ENCODE measurements at places on chromosomes 16 and 17.

GRCh38 chr17:63434951-63435571 is 11.0 kb downstream of the CYB561 start:
- no peak for DNase-seq

DNA sequence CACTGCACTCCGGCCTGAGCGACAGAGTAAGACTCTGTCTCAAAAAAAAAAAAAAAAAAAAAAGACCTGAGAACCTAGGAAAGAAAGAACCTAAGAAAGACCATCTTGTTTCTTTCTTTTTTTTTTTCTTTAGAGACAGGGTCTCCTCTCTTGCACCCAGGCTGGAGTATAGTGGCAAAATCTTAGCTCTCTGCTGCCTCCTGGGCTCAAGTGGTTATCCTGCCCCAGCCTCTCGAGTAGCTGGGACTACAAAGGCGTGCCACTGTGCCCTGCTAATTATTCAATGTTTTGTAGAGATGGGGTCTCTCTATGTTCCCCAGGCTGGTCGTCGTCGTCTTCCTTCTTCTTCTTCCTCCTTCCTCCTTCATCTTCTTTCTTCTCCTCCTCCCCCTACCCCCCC is 7.8 kb upstream of the BIRC5 start:
- DNase-seq: no peak

DNA sequence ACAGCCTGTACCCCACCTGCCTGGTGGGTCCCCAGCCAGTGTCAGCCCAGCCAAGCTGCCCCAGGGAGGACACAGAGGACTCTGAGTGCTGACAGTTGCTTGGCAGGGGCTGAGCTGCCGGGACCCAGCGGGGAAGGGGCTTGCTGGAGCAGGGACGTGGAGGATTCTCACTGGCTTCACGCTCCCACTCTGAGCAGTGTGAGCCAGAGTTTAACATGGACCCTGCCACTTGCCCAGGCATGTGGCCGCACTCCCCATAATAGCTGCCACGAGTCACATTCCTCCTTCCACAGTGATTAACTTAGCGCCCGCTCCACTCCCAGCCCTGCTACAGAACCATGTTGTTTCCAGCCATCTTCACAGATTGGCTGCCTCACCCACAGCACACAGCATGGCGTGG is 31.2 kb downstream of the SREBF1 start:
- no peak for DNase-seq

GRCh38 chr17:19288453-19288852 is 51.3 kb downstream of the EPN2 start:
- DNase-seq: no peak

- no peak for DNase-seq
Observed at GRCh38 chr17:41865596-41865893, 322 bp upstream of the KLHL11 start.

- DNase-seq: no peak
Observed at GRCh38 chr17:34114174-34114573, 140.9 kb upstream of the CCL2 start.

- DNase-seq: no peak
Observed at GRCh38 chr17:72967277-72967970, 125.1 kb downstream of the SLC39A11 start.

DNA sequence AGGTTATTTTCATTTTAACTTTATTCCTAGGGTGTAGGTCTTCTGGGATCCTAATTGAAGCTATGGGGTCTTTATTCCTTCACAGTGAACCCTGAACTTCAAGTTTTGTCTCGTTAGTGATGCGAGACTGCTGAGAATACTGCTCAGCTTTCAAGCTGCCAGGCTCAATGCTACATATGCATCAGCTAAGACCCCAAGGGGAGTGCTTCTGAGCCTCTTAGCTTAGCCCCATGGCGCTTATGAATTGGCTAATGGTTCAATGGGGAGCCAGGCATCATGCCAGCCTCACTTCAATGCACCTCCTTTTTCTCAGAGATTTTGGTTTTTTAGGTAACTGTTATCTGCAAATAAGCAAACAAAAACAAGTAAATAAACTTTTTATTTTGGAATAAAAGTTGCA is 94.1 kb upstream of the SIAH1 start:
- no peak for DNase-seq

GRCh38 chr17:5585836-5586521 is 1.7 kb upstream of the NLRP1 start:
- DNase-seq: peak; percentile 84

DNA sequence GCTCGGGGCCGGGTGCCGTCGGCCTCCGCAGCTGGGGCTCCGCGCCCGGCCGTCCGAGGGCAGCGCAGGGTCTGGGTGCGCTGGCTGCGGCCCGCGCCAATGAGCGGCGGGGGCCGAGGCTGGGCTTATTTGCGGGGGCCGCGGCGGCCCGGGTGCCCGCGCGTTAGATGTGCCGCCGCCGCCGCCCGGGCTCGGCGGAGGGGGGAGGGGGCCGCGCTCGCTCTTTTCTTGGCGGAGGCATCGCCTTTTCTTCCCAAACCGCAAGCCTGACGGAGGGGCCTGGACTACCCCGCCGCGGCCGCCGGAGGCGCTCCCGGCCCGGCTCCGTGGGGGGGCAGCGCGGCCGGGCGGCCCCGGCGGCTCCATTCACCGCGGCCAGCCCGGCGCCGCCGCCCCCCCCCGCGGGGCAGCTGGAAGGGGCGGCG is at the start of gene NOTUM:
Gene NOTUM (minus strand): TSS at position 101 of the 425 bp plus-strand sequence. CDS start 278 bp downstream, outside the sequence.
- DNase-seq: no peak

DNA sequence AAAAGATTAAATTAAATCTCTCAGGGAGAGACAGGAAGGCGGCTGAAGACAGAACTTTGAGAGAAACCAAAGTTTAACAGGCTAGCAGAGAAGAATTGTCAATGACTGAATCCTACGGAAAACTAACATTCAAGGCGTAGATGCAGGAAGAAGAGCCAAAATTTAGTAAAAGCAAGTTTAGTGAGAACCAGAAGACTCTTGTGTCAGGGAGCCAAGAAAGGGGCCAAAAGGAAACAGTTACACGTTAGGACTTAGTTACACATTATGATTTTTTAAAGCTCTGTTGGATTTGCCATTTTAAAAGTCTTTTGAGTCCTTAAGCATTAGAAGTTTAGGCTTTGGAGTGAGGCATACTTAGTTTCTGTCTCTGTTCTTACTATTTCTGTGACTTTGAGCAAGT is 164.6 kb downstream of the CHD9 start:
- DNase-seq: no peak

- DNase-seq: no peak
Observed at GRCh38 chr16:79269211-79269863, 331.2 kb downstream of the MAF start.

- no peak for DNase-seq
Observed at GRCh38 chr16:85586380-85587104, 26.6 kb upstream of the GSE1 start.

DNA sequence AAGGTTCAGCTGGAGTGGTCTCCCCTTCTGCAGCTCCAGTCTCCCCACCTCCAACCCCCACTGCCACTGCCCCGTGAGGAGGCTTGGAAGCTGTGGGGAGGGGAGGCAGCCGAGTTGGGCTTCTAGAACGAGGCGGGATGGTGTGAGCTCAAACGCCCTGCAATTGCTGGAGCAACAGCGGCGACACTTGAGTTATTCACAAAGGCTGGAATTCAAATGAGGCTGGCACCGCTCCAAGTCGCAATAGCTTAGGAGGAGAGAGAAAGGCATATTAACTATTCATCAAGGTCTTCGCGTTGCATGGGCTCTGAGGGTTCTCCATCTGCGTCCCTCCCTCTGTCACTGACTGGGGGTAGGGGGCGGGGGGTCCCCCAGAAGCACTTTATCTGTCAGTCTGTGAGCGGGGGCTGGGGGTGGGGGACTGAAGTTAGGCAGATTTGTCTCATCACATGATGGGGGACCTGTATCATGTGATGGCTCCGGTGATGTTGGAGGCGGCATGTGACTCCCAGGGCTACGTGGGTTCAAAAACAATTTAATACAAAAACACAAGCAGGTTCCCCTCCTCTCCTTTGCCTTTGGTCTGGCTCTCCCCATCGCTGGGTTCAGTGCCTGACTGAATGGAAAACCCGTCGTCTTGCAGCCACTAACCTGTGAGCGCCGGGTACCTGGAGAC is 70.5 kb downstream of the RBBP6 start:
- DNase-seq: peak; percentile 29

GRCh38 chr17:28970879-28971278 is 19.6 kb upstream of the PHF12 start:
- no peak for DNase-seq

- no peak for DNase-seq
Observed at GRCh38 chr16:70649300-70649699, 2.9 kb downstream of the IL34 start.

DNA sequence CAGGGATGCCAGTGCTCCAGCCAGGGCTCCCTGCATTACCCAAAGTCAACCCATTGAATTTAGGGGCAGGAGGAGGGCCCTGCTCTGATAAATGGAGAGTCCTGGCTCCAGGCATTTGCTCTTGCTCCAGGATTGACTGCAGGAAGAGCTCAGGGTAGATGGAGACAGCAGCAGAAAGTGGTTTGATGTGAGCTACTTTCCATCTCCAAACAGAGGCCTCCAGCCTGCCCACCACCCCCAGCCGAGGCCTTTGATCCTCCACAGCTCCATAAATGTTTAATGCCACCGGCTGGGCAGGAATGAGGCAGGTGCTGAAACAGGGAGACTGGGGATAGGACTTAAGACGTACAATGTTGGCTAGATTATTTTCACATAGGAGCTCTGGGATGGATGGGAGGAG is 4.3 kb upstream of the SEZ6 start:
- no peak for DNase-seq

DNA sequence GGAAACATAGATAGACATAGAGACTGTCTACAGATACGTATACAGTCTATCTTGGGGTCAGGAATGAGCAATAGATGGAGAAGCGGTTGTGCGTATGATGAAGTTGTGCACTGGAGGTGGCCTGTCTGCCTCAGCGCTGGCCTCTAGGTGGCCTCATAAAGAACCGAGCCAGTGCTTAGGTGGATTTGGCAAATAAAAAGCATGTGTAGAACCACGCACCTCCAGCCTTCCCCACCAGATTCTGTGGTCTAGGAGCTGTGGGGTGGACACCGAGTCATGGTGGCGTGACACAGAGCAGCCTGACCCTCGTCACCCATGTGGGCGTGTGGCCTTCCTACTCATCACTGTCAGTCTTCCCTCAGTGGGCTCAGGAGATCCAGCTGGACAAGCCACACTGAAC is 34.0 kb downstream of the PGS1 start:
- no peak for DNase-seq

DNA sequence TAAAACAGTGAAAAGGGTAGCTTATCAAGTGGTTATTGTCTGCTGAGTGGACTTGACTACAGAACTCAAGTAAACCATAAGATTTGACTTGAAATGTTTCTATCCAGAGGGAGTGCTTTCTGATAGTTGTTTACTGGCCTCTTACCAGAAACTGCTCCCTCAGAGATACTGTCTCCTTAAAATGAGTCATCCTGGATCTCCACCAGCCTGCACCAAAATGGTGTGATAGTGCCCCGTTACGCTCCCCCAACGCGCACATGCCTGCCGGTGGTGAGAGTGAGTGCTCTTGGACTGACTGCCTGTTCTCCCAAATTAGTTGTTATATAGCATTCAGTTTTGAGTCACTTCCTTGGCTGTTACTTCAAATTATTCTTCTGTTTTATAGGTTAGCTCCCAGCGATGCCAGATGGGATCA is 22.9 kb downstream of the PRCD start:
- no peak for DNase-seq

DNA sequence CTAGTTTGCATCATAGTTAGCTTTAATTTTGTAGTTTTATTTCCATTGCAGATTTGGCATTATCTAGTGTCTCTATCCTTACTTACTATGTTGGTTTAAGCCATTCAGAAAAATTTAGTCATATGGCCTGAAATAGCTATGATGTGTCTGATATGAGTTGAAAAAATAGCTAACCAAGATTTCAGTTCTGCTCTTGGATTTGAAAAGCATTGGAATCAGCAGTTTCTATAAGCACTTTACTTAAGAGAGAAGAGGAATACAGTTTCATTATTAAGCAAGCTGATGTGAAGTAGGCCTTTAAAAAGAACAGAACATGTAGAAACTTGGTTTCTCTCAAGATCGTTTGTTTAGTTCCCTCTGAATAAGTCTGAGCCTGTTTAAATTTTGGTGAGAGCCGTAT is 25.9 kb downstream of the LPCAT2 start:
- no peak for DNase-seq

- DNase-seq: peak; percentile 59
Observed at GRCh38 chr17:19867079-19867328, 732 bp downstream of the ULK2 start.

DNA sequence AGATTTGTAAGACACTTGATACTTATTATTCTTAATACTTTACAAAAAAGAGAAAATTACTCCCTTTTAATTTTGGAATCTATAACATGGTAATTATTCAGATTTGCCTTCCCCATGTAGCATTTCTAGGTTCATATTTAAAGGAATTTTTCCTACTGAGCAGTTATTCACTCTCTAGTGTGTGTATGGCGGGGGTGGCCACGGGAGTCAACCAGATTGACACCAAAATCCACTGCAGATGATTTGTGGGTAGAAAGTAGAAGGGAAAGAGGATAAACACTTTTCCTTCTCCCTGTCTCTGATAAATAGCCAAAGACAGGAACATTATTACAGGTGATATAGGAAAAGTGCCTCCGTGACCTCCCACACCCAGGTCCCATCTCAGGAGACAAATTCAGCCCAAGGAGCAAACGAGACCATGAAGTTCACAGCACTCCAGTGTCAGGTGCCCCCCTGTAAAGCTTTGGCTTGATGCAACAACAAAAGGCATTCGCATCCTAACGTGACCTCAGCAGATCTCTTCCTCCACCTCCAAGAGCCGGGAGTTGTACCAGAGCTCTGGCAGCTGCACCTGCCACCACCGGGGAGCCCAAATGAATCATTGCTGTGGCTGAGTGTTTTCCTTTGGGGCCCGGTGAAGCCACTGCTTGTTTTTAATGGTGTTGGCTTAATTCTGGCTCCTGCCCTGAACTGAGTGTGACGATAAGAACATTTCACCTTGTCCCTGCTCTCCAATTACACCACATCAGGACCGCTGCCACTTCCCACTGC is 92.7 kb upstream of the NOL11 start:
- no peak for DNase-seq

GRCh38 chr17:55366020-55366481 is 55.6 kb downstream of the MMD start:
- no peak for DNase-seq

- no peak for DNase-seq
Observed at GRCh38 chr16:27221576-27222248, 18.4 kb downstream of the KDM8 start.

GRCh38 chr16:79717333-79718137 is 117.0 kb upstream of the MAF start:
- DNase-seq: no peak
